HT-29 (cell line): ENCODE measurements at places on chromosomes 1 and 21.

DNA sequence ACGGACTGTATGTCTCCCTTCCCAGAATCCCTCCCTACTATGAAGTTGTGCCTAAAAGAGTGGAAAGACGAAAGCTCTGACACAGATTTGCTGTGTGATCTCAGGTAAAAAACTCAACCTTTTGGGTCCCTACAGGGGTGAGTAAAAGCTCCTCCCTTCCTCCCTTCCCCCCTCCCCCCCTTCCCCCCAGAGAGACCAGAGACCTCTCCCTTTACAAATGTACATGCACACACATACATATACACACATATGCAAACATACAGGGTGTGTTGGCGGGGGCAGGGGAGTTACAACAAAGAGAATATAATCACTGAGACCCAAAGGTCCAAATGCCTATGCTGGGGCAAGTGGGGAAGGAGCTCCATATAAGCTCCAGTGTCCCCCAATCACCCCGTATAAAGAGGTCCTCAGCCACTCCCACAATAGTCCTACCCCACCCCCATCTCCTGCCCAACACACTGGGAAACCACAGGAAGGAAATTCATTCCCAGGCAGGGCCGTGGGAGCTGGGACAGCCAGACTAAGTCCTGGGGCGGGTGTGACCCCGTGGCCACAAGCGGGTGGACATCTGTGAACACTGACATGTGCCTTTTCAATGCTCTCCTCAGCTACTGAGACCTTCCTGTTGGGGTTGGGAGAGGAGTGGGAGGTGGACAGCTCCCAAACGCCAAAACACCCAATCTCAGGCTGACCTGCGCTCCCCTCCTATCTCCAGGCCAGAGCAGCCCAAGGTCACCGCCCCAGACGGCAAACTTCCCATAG is 2.0 kb downstream of the MEF2D start:
- DNase-seq: no peak

- DNase-seq: no peak
Measured at GRCh38 chr1:180928331-180929230, 15.9 kb downstream of the KIAA1614 start.

DNA sequence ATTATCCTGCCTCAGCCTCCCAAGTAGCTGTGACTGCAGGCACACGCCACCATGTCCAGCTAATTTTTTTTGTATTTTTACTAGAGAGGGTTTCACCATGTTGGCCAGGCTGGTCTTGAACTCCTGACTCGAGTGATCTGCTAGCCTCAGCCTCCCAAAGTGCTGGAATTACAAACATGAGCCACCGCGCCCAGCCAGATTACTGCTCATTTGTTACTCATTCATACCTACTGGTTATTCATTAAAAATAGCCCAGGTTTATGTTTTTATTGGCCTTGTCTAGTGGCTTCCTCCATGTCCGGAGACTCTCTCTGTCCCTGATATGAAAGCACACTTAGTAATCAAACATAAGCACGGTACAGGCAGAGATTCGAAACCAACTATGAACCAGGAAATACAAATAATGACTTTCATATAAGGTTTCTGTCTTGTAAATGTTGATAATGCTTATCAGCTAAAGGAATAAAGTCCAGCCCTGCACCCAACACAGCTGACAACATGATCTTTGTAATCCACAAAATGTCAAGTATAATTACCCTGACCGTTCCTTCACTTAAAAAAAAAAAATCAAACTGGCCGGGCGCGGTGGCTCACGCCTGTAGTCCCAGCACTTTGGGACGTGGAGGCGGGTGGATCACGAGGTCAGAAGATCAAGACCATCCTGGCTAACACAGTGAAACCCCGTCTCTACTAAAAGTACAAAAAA is 50.4 kb upstream of the CXADR start:
- DNase-seq: peak; percentile 49

- peak; percentile 41 for DNase-seq
Measured at GRCh38 chr1:19384113-19384512, 72.0 kb downstream of the SLC66A1 start.
